ENCODE measurements at places on chromosomes 2 and 18.

DNA sequence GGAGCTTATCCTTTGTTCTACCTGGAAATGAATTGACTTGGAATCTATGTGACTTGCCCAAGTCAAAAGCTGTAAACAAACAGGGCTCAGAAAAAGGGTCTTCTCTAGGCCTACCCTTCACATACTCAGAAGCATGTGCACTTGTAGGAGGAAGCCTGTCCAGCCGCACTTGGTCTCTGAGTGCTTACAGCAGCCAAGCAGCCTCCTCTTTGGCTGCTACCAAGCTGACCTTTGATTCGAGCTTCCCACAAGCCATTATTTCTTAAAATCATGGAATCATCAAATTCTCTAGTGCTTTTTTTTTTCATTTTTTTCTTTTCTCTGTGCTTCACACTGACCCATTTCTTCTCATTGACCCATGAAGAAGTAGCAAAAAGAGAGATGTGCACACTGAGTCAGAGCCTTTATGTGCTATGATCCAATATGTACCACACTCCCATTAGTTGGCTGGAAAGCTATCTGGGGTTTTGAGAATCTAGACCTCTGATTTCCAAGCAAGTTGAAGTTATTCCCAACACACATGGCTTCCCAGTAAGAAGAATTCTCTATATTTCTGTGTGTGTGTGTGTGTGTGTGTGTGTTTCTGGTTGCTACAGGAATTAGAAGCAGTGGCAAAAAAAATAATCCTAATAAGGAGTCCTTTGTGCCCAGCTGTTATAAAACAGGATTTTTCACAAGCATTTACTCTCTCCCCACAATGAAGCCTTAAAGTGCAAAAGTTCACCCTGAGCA is 550.3 kb upstream of the TNP1 start:
- DNase-seq: no peak

DNA sequence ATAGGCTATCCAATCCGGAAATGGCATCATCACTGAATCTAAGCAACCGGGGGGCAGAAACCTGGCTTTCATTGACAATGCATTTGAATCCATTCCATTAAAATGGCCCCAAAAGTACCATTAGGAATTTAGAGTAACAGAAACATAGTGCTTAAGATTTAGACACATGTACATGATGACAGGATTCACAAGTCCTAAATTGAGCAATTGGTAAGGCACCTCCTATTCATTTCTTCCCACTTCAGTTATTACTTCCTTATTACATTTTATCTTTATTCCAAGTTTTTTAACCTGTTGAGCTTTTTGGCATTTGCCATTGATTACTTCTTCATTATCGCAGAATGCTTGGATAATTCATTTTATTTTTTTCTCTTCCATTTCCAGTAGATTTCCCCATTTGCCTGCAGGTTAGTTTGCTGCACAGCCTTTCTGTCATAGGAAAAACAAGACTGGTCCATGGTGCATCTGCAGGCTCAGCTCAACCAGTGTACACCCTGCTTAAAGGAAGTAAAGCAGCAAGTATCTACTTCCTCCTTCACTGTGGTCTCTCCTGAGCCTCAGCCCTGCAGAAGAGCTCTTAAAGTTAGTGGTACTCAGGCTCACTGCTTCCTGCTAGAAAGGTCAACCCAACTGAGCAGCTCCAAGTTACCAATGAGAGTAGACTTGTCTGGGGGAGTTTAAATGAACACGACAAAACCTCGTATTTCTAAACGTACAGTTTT is 89.2 kb downstream of the DOCK10 start:
- DNase-seq: peak; percentile 15

GRCh38 chr2:233436691-233437438 is 82.6 kb downstream of the DGKD start:
- no peak for DNase-seq

- DNase-seq: no peak
These were observed 254.0 kb downstream of the KCNJ3 start for GRCh38 chr2:154952346-154952980.

DNA sequence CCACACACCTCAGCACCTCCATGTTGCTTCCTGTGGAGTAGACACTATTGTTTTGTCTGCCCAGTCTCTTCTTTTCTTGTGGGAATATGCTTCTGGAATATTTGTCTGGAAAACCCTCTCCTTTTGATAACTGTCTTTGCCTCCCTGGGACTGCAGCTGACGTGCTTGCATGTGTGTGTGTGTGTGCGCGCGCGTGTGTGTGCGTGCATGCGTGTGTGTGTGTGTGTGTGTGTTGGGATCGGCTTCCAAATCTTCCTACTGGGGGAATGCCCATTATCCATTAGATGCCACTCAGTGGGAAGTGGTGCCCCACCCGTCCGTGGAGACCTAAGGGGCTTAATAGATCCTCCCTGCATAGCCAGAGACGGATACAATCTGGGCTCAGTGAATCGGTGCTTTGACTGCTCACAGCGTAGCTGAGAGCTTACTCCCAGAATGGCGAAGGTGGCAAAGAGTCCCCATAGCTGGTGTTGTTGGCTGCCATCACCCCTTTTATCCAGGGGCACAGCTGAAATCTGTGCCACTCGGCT is 86.9 kb downstream of the RRM2 start:
- DNase-seq: no peak

- no peak for DNase-seq
These were observed 94.1 kb downstream of the WDSUB1 start for GRCh38 chr2:159192371-159192918.

DNA sequence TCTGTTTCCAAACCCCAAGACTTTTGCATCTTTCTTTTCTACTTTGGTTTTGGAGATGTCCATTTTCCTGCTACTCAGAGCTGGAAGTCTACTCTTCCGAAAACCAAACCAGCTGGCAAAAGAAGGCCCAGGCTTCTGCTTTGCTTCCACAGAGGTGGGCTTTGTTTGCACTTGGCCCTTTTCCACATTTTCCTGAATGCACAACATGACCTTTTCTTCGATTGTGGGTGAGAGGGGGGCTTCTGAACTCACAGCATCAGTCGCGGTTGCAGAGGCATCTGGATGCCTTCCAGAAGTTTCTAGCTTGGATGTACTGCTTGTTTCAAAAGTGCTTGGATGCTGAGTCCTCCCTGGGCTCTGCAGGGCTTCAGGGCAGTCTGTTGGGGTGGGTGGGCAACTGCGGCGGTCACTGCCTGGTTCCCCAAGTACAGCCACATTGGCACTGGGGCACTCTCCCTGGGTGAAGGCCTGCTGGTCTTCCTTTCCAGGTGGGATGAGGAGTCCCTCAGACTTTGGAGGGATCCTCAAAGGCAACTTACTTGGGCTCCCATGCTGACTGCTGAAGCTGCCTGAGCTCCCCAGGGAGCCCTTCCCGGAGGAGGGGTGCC is 112.3 kb upstream of the LYPD1 start:
- DNase-seq: no peak

DNA sequence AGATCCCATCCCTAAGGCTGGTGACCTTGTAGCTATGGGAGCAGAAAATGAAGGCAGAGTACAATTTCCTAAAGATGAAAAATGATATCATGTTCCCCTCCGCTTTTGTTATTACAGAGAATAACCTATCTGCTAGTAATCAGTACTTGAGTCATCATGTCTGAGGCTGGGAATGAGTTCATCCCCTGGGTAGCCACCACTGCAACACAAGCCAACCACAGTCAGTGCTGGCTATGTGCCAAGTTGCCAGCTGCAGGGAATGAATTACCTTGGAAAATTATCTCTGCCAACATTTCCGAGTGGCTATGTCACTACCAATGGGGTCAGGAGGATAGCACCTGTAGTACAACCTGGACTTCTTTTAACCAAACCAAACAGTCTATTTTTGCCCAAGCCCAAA is 1094.7 kb upstream of the DDX18 start:
- DNase-seq: no peak

- DNase-seq: no peak
These were observed 23.3 kb downstream of the SIX3 start for GRCh38 chr2:44964752-44965236.

DNA sequence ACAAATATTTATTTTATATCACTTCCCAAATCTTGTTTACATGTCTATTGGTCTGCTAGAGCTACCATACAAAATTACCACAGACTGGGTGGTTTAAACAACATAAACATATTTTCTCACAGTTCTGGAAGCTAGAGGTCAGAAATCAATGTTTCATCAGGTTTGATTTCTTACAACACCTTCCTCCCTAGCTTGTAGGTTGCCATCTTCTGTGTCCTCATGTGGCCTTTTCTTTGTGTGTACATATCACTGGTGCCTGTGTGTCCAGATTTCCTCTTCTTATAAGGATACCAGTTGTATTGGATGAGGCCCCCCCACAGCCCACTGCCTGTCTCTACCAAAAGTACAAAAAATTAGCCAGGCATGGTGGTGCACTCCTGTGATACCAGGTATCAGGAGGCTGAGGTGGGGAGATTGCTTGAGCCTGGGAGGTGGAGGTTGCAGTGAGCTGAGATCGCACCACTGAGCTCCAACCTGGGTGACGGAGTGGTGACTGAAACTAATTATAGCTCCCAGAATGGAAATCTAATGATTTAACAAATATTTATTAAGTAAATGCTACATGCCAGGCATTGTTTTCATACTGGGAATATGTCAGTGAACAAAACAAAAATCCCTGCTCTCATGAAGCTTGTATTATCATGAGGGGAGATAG is 13.6 kb downstream of the EML4 start:
- DNase-seq: no peak

DNA sequence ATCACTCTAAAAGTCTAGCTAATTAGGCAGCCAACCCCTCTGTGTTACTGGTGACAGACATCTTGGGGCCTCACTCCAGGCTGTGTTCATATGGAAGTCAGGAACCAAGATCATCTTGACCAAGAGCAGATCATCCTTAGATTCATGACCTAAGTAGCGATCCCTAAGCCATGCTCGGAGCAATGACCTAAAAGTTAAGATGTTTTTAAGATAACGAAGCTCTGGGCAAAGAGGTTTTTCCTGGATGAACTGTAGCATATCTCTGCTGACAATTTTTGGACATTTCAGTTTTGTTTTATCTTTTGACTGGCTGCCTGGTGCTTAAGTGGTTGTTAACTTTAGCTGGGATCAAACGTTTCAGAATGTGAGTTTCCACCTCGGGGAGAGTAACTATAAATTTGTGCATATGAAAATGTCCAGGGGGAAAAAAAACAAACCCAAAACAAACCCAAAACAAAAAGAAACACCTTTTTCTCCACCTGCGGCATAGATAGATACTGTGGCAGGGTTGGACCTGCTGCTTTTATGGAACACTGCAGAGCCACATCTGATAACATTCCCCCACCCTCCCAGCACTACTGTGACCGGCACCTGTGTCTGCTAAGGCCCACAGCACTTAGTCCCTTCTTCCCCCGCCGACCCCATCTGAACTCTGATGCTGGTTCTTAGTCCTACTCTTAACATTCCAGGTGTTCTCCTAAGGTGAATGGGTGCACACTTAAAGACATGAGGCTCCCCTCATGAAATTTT is 45.5 kb downstream of the EPAS1 start:
- DNase-seq: no peak

GRCh38 chr2:142938240-142938639 is 60.8 kb downstream of the KYNU start:
- no peak for DNase-seq

DNA sequence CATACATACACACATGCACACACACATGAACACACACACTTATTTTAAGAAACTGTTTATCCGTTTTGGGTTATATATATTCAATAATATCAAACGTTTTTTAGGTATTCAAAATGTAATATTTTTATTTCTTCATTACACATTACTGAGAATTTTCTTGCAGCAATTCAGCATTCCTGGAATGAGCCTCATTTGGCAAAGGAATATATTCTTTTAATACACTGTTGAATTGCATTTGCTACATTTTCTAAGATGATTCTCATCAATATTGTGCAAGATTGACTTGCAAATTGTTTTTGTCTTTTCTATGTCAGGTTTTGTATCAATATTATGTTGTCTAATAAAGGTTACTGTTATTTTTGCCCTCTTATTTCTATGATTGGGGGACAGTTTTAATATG is 276.1 kb upstream of the CYP26B1 start:
- no peak for DNase-seq

DNA sequence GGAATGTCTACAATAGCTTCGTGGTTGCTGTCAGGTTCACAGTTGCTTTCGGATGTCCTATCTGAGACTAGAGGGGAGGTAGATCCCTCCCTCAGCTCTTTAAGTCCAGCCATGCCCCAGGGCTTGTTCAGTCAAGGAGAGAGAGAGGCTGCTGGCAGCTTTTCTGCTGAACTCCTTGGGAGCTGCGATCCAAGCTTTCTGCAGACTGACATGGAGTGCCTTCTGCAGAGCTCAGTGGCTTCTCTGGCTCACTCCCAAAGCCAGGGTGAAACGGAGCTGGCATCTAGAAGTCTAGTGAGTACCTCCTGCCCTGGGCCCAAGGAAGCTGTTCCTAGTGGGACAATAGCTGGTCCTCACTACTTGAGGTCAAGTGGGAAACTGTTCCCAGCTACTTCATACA is 62.5 kb downstream of the TMEM17 start:
- no peak for DNase-seq

GRCh38 chr18:29629493-29630036 is 1413.0 kb downstream of the DSC3 start:
- no peak for DNase-seq

GRCh38 chr18:48408111-48408726 is 964 bp downstream of the ZBTB7C start:
- DNase-seq: no peak

DNA sequence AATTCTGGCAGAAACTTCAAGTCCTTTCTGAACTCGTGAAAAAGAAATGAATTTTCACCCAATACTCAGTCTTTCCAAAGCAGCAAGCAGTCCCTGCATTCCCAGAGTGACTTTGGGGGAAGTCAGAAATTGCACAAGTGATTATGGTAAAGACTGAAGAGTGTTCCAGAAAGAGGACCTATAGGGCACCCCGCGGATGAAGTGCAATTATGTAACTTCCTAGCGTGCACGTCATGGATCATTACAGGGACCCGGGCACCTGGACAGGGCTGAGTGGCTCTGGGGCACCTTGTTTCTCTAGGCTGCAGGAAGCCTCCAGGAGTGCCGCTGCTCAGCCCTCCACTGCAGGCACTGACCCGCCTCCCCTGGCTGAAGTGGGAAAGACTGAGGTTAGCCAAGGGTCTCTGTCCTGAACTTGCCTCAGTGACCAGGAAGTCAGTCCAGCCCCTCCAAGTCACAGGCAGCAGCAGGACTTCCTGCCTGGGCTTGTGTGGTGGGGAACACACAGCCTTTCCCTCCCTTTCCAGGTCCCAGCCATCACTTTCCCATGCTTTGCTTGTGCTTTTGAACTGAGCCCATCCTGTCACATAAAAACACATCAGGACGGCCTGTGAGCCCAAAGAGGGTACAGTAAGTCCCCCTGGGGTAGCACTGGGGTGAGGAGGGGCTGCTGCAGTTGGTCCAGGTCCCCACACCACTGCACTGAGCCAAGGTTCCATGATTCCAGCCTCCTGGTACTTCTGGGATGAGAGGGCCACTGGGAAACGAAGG is 19.8 kb downstream of the TMEM185B start:
- DNase-seq: no peak

DNA sequence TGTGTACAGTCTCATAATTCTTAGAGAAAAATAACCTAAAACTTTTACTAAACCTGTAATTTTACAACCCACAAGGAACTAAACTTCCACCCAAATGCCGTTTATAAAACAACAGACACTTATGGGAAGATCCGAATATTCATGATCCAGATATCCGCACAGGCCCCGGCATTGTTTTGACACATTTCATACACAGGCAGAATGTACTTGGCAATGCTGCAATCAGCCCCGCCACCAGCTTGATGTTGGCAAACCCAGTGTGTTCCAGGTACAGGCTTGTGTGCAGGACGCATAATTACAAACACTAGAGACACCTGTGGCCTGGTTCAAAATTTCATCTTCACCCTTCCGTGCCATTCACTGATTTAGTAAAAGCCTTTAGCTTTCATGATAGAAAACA is 393.0 kb upstream of the SALL3 start:
- DNase-seq: no peak

- DNase-seq: no peak
These were observed 30.9 kb downstream of the RNF144A start for GRCh38 chr2:6947929-6948676.
